ENCODE measurements at places on chromosomes 2 and 18.
A peak's percentile ranks its signal among the peaks of the same experiment; 100 is the strongest.

GRCh38 chr2:101956465-101957438 is 35.0 kb upstream of the IL1R2 start:
- no peaks in the 10 kb centered on the region for H3K27me3 ChIP-seq
- H3K27ac ChIP-seq, result peak overlapping the region; percentile 89
- H3K36me3 ChIP-seq, result no peaks in the 10 kb centered on the region
- no peak overlapping the region for H3K4me3 ChIP-seq

DNA sequence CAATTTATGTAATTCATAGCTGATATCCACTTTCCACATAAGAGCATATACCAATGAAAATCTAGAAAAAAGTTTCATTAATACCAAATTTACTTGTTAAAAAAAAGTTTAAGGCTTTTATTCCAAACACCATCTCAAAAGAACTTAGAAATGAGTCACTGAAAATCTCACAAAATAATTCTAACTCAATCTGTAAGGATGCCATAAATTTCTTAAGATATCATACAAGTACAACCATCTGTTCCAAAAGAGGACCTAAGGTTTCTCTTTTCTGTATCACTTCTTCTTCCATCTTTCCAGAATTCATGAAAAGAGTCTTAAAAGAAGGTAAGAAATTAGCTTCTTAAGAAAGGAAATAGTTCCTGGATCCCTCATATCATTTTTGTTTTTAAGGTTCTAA is 60.4 kb downstream of the TRIP12 start:
- H3K27ac ChIP-seq, result no peak overlapping the region
- H3K36me3 ChIP-seq, result no peaks in the 10 kb centered on the region
- no peaks in the 10 kb centered on the region for H3K27me3 ChIP-seq
- H3K4me1 ChIP-seq, result no peaks in the 10 kb centered on the region
- no peak overlapping the region for H3K4me3 ChIP-seq
- DNase-seq, result no peak

DNA sequence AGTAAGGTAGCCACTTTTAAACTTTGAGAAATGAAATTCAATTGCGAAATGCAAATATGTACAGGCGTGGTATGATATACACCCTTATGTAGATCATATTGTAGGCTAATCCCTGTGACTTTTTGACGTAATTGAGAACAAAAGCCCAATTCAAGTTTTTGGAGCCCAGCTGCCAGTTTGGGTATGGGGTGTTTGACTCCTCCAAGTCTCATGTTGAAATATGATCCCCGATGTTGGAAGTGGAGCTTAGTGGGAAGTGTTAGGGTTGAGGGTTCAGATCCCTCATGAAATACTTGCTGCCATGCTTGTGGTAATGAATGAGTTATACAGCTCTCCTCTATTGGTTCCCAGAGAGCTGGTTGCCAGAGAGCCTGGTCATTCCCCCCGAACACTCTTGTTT is 1666.8 kb downstream of the SUCLG1 start:
- H3K4me3 ChIP-seq, result no peak overlapping the region
- H3K4me1 ChIP-seq, result no peaks in the 10 kb centered on the region
- no peaks in the 10 kb centered on the region for H3K27me3 ChIP-seq
- no peak for DNase-seq
- no peaks in the 10 kb centered on the region for H3K36me3 ChIP-seq

DNA sequence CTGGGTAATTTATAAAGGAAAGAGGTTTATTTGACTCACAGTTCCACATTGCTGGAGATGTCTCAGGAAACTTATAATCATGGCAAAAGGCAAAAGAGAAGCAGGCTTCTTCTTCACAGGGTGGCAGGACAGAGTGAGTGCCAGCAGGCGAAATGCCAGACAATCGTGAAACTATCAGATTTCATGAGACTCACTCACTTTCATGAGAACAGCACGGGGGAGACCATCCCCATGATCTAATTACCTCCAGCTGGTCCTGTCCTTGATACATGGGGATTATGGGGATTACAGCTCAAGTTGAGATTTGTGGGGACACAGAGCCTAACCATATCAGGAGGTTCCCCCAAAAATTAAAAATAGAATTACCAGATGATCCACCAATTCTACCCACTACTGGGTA is 675.5 kb upstream of the SLC8A1 start:
- H3K4me3 ChIP-seq, result no peak overlapping the region
- no peaks in the 10 kb centered on the region for H3K4me1 ChIP-seq
- DNase-seq, result no peak
- H3K27me3 ChIP-seq, result no peaks in the 10 kb centered on the region
- no peaks in the 10 kb centered on the region for H3K36me3 ChIP-seq
- H3K27ac ChIP-seq, result no peak overlapping the region

DNA sequence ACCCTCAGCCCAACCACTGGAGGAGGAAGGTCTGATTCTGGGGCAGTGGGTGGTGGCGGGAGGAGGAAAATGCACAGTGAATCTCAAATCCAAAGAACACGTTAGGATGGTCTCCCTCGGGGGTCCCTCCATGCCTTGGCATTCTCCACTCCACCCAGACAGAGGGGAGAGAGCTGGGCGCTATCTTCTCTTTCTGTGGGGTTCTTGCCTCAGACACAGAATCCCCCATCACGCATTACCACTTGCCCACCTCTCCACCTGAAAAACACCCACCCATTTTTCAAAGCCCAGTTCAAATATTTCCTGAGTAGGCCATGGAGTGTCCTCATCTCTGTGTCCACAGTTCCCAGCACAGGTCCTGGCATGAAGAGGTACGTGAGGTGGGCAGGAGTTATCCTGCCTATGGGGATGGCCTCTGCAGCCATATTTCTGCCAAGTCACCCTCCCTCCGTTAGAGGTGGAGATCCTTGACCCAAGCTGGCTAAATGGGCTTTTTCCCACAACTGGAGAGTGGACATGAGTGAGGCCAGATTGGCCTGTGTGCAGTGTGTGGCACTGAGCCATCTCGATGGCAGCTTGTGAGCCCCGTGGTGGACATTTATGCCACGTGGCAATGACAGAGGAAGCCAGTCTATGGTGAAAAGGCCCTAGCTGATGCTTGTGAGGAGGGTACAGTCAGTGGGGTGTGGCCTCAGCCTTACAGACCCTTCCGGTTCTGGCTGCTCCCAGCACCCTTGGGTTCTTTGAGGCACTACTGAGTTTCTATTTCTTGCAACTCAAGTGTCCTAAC is 9.5 kb upstream of the TEX261 start:
- H3K36me3 ChIP-seq, result no peaks in the 10 kb centered on the region
- H3K27me3 ChIP-seq, result no peaks in the 10 kb centered on the region

DNA sequence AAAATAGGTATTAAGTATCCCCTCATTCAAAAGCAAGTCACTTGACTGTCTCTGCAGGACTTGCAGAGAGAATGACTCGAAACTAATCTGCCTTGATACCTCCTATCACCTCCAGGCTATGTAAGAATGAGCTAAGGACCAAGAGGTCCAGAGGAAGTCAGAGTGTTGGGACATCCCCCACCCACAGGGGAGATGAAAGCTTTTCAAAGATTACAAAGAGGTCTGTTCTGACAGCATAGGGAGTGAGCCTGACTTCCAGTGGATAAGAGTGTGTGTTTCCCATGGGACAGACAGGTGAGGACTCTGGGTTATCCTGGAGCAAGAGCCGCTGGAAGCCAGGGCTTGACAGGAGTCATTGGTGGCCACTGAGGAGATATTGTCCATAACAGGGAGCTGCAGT is 85.0 kb upstream of the TACR1 start:
- H3K27ac ChIP-seq, result no peak overlapping the region
- H3K4me1 ChIP-seq, result no peaks in the 10 kb centered on the region
- no peaks in the 10 kb centered on the region for H3K36me3 ChIP-seq
- H3K27me3 ChIP-seq, result no peaks in the 10 kb centered on the region
- no peak overlapping the region for H3K4me3 ChIP-seq

DNA sequence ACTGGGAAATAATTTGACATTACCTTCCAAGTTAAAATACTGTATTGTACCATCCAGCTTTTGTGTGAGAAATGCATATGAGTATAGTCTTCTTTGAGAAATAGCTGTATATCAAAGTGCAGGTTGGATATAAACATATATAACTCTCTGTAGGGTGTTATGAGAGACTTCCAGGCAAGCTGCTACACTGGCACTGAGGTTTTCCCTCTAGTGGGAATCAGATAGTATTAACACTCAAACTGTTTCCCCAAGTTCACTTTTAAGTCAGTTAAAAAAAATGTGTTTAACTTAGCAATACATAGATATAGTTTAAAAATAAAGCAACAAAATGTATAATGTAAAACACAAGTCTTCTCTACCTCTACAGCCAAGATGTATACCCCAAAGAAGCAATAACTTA is 368.4 kb upstream of the SLC8A1 start:
- no peaks in the 10 kb centered on the region for H3K36me3 ChIP-seq
- H3K27me3 ChIP-seq, result no peaks in the 10 kb centered on the region
- no peak overlapping the region for H3K4me3 ChIP-seq

DNA sequence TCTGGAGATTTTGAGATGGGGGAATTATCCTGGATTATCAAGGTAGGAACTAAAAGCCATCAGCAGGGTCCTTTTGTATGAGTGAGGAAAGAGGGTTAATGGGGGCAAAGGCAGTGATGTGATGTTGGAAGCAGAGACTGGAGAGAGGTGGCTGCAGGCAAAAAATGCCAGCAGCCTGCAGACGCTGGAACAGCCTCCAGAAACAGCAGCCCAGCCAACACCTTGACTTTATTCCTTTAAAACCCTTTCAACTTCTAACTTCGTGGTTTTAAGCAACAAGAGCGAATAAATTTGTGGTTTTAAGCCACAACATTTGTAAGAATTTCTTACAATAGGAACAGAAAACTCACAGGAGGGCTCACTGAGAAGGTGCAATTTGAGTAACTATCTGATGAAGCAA is 523.1 kb upstream of the HS6ST1 start:
- H3K4me3 ChIP-seq, result no peak overlapping the region
- no peaks in the 10 kb centered on the region for H3K4me1 ChIP-seq
- no peaks in the 10 kb centered on the region for H3K27me3 ChIP-seq
- no peaks in the 10 kb centered on the region for H3K36me3 ChIP-seq
- H3K27ac ChIP-seq, result no peak overlapping the region

GRCh38 chr2:33121925-33122324 is 175.2 kb downstream of the LTBP1 start:
- no peak overlapping the region for H3K27ac ChIP-seq
- DNase-seq, result no peak
- no peaks in the 10 kb centered on the region for H3K36me3 ChIP-seq
- H3K4me3 ChIP-seq, result no peak overlapping the region
- peaks cover under 1% of the 10 kb centered on the region for H3K4me1 ChIP-seq
